ENCODE measurements at places on chromosomes 2 and 18.

GRCh38 chr2:161146209-161146775 is 13.9 kb upstream of the TANK start:
- DNase-seq, result no peak

DNA sequence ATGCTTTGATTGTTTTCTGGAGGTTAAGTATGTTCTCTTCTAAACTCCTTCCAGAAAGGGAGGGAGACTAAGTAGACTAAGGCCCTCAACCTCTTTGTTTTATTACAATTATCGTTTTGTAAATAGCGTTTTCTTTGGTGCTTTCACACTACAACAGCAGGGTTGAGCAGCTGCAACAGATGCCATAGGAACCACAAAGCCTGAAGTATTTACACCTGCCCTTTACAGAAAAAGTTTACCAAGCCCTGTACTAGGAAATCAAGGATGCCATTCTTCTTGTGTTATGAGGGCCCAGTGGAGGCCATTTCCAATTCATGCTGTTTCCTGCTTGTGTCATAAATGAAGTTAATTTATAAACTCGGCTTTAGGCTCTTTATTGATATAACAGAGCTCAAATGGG is 914.8 kb downstream of the DCDC2C start:
- no peak for DNase-seq

- DNase-seq, result no peak
Measured at GRCh38 chr18:79581911-79582310, 97.7 kb upstream of the CTDP1 start.

DNA sequence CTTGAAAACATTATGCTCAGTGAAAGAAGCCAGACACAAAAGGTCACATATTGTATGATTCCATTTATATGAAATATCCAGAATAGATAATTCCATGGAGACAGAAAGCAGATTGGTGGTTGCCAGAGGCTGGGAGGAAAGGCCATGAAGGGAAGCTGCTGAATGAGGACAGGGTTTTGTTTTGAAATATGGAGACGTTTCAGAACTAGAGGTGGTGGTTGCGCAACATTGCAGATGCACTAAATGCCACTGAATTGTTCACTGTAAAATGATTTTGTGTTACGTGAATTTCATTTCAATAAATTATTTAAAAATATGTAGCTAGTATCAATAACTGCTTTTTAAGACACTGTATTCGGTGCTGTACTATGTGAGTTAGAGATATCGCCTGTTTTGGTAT is 101.7 kb upstream of the ZNF236 start:
- DNase-seq, result no peak

GRCh38 chr2:25302758-25303375 is 38.9 kb downstream of the DNMT3A start:
- no peak for DNase-seq

- no peak for DNase-seq
Measured at GRCh38 chr2:130883496-130883895, 46.8 kb downstream of the ARHGEF4 start.

DNA sequence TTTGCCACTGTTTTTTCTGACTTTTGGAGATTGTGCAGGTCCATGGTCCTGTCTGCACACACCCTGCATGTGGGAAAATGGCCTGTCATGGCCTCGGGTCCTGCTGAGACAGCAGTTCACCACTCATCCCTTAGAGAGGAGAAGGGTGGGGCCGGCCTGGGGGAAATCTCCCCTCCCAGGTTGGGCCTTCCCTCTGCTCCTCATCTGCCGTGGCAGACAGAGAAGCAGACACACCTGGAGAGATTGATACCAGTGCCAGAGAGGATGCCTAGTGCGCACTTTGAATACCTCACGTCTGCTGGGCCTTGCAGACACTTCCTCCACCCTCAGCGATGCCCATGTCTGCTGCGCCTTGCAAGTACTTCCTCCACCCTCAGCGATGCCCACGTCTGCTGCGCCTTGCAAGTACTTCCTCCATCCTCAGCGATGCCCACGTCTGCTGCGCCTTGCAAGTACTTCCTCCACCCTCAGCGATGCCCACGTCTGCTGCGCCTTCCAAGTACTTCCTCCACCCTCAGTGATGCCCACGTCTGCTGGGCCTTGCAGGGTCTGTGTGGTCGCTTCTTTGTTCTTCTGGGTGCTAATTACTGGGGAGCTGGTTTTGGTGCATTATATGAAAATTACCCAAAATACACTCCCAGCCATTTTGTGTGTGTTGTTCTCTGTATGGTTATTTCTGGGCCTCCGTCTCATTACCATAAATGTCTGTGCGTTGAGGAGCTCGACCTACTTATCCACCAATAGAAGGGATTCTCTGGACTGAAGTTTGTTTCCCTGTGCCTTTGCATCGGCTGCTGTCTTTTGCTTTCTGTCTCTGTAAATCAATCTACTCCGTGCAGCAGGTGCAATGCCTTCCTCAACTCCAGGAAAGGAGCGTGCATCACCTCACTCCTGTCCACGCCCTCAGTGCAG is 186.9 kb upstream of the PXDN start:
- no peak for DNase-seq

- DNase-seq, result no peak
Measured at GRCh38 chr2:80302314-80303005, 2.1 kb downstream of the LRRTM1 start.

DNA sequence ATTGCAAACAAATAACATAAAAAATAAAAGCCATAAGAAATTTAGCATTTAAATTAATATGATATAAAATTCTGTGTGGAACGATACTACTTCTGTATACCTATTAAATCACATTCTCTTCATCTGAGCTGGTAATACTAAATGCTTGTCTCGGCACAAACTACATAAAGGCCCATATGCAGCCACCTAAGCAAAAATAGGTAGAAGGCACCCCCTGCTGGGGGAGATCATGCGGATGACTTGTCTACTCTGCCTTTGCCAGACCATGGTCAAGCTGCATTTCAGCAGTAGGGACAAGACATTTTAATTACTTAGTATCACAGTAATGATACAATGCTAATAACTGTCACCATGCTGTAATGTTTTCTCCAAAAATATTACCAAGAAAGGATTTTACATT is 108.0 kb downstream of the CDH19 start:
- DNase-seq, result no peak

DNA sequence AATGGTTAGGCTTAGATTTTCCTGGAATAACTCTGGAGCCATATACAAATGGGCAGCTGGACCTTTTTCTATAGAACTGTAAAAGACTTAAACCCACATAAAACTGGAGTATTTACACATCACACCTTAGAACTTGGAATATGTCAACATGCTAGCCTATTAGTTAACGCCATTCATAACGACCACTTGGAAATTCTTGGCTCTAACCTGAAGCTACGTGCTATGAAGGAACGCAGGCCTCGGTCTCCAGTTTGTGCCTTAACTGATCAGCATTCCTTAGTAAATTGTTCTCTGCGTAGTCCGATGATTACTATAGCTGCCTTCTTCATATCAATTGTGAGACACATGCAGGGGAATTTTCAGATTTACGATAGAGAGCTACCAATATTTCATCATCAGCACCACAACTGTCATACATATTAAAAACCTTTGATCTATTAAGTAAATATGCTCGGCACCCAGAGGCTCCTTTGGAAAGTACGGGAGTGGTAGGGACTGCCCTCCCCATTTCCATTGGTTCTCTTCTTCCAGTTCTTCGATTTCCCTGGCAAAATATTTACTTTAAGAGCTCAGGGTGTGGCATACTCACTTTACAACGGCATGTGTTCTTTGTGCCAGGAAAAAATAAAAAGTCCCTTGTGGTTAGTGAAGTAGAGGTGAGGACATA is 17.5 kb upstream of the CCL20 start:
- DNase-seq, result no peak

DNA sequence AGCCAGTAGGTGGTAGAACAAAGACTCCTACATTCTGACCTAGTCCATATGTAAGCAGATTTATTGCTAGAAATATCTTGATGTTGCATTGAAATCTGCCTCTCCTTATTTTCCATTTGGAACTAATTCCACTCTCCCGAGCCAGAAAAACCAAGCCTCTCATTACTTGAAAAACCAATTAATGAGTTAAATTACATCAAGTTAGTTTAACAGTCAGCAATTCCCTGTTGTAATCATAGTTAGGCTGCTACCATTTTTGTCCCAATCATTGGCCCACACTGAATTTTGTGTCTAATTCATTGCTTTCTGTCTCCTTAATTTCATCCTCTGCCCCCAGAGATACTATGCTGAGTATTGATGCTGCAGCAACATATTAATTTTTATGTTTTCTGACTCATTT is 168.3 kb upstream of the TNP1 start:
- DNase-seq, result no peak

- DNase-seq, result no peak
Measured at GRCh38 chr18:13260197-13260934, 41.8 kb downstream of the LDLRAD4 start.

DNA sequence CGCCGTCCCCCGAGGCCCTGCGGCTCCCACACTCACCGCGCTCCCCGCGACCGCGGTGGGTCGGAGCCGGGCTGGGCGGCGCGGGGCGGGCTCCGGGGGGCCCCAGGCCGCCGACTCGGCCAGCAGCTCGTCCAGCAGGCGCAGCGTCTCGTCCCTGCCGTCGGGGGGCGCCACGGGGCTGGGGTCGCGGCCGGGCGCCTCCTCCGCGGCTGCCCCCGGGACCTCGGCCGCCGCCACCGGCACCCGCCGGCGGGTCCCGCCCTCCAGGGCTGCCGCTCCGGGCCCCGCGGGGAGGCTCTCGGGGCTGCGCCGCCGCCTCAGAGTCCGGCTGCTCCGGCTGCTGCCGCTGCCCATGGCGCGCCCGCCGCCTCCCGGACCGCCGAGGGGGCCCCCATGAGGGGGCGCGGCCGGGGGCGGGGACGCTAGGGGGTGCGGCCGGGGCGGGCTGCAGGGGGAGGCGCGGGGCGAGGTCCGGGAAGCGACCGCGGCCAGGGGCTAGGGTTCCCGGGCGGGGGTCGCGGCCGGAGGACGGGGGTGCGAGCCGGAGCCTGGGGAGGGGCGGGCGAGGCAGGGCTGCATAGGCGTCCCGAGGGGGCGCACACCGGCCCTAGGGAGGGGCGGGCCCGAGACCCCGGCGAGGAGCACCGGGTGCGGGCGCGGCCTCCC is at the start of gene CYS1:
Gene CYS1, minus strand, starts transcription at position 542 of the 666 bp plus-strand sequence. Its CDS starts 188 bp downstream, at position 354.
- DNase-seq, result no peak

GRCh38 chr2:147538088-147538487 is 306.7 kb upstream of the ACVR2A start:
- no peak for DNase-seq

DNA sequence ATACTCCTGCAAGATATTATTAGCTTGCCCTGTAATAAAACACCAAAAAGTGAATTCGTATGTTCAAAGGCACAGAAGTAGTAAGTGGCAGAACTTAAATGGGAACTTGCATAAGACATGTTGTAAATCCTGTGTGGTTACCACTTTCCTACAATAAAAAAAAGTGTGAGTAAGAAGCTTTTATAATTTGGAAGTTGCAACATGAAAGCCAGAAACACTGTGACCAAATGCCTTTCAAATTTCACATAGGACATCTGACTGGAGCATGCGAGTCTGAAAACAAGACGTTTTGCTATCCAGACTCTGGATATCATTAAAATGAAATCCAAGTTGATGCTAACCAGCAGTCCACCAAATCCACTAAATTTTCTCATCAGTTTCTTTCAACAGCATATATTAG is 886.2 kb upstream of the NRXN1 start:
- no peak for DNase-seq

- DNase-seq, result no peak
Measured at GRCh38 chr2:98281607-98282006, 64.6 kb upstream of the CNGA3 start.

DNA sequence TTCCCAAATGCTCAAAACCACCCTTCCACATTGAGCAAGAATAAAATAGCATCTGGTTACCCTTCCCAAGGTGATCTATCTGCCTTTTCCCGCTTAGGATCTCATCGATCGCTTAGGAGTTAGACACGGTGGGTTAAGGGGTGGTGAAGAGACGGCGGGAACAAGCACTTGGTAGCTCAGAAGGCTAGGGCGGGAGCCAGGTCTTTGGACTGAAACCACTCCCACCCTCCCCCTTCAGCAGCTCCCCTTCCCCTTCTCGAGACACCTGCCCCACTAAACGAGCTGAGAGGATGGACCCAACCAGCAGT is 513 bp downstream of the THOC1 start:
- DNase-seq, result no peak

- DNase-seq, result no peak
Measured at GRCh38 chr18:24016643-24017042, 2.1 kb downstream of the TTC39C start.

- DNase-seq, result no peak
Measured at GRCh38 chr18:28412521-28412920, 235.6 kb upstream of the CDH2 start.

DNA sequence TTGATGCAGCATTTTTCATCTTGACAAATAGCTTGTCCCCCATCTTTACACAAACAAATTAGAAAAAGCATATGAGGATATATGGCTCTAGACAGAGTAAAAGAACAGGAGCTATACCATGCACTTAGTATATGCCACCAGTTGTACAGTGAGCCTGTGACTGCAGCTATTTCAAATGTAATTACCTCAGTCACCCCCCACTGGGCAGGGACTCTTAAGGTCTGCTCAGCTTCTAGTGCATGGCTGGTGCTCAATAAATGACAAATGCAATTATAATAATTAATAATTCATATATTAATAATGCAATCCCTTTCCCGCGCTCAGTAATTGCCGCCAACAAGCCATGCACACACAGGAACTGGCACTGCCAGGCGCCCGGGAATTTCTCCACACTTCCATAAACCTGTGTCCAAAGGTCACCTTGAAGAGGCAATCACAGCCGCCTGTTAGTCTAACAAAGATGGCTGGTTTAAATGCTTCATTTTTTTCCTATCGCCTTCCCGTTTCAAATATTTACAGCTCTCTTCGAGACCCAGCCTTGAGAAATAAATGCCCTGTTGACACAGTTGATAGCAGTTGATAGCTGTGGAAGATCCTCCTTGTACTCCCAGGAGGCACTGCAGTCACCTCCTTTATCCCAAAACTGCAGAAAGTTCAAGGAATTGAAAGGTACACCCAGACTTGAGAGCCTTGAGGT is 156.6 kb downstream of the INO80D start:
- no peak for DNase-seq

GRCh38 chr18:24274837-24275236 is 122.8 kb downstream of the OSBPL1A start:
- DNase-seq, result no peak

GRCh38 chr2:222844323-222844722 is 16.5 kb upstream of the ACSL3 start:
- DNase-seq, result no peak

DNA sequence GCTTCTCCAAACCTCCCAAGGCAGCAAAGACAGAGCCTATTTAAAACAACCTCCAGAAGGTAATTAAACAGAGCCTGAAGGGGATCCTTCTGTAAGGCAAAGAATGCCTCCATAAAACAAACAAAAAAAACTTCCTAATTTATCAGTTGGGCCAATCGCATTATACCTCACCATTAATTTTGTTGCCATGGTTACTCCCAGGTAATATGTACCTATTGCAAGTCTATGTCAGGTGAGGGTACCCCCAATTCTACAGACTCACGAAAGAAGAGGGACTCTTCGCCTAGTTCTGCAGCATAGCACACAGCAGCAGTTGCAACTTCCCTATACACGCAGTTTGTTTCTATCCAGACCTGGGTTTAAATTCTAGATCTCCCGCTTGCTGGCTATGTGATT is 38.8 kb downstream of the SFXN5 start:
- no peak for DNase-seq

Data from GM18507 (cell line).